ENCODE measurements at places on chromosomes 3 and 15.

DNA sequence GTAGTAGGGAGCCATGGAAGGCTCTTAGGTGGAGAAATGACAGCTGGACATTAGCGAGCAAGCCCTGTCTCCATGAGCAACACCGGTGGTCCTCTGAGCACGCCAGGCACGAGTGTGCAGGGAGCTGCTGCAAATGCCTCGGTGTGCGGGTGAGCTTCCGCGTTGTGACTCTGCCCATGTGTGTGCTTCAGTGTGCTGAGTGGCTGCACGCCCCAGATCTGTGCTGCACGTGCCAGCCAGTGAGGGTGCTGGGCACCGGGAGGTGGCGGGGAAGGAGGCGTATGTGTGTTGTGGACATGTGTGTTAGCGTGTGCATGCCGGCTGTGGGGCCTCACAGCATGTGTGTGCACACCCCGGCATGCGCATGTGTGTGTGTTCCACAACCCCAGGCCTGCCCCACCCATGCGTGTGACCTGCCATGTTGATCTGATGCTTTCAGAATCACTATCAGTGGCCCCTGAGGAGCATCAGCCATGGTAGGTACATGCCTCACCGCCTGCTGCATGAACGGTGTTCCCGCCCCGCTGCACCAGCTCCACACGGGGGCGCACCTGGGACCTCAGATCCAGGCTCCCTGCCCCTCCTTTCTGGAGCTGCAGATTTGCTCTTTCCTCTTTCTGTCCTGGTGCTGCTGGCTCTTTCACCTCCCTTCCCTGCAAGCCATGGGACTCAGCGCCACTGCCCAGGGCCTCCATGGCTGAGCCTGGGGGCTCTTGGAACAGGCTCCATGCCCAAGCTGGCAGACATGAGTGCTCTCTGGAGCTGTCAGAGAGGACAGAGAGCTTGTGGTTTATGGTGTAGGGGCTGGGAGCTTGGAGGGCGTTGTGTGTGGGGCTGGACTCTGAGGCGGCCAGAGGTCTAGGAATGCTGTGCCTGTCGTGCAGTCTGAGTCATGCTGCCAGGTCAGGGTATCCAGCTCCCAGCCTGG lies 169.4 kb downstream of the TBC1D2B start:
- no peak for DNase-seq

DNA sequence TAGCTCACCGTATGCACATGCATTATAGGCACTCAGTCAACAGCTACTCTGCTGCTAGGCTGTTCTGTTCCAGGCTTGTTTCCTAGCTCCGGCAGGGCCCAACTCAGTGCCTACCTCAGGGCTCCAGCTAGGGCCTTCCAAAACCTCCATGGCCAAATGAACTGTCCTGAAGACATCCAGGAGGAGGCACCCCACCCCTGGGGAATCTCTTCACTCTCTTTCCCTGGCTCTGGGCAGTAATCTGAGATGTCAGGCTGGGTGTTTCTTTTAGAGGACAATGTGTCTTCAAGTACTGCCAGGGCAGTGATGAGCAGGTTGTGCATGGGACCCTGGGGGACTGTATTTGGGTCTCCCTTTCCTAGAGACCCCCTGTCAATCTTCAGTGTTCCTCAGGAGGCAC lies 38.3 kb upstream of the TPM1 start:
- DNase-seq, result no peak

DNA sequence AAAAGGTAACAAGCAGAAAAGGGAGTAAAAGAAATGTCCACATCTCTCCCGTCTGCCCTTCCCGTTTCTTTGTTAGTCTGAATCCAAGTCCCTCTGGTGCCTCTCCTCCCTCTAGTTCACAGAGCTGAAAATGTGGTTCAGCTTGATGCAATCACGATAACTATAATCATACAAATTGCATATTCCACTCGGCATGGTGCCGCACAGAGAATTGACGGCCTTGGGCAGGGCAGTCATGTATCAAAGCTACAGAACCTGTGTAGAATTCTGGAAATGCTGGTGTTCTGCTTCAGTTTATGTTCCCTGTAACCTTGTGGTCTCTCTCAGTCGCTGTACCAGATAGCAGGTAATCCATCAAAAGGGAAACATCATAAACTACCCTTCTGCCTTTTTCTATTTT lies 562.9 kb upstream of the CBLB start:
- DNase-seq, result no peak

DNA sequence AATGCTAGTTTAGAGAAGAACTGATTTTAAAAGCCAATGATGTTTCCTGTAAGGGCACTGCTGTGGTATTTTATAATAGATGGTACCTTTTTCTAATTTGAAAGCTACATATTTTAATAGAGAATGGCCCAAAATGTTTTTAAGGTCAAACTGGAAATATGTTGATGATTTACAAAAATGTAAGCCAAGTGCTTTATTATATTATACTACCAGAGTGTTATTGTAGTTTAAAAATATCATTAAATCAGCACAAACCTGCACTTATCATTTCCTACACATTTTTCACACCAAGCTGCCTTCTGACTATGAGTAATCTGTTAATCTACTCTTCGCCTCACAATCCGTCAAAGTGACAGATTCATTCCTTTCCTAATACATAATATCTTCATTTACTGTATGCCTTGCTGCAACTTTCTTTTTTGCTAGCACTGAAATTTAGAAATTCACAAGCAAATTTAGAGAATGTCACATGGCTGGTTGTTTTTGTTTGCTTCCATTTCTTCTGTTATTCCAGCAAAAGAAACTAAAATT lies 126.4 kb upstream of the FAM3D start:
- DNase-seq, result no peak

GRCh38 chr3:116318370-116318769 lies 126.9 kb downstream of the LSAMP start:
- DNase-seq, result no peak

GRCh38 chr3:45776611-45777010 lies 19.7 kb downstream of the SLC6A20 start:
- DNase-seq, result no peak

DNA sequence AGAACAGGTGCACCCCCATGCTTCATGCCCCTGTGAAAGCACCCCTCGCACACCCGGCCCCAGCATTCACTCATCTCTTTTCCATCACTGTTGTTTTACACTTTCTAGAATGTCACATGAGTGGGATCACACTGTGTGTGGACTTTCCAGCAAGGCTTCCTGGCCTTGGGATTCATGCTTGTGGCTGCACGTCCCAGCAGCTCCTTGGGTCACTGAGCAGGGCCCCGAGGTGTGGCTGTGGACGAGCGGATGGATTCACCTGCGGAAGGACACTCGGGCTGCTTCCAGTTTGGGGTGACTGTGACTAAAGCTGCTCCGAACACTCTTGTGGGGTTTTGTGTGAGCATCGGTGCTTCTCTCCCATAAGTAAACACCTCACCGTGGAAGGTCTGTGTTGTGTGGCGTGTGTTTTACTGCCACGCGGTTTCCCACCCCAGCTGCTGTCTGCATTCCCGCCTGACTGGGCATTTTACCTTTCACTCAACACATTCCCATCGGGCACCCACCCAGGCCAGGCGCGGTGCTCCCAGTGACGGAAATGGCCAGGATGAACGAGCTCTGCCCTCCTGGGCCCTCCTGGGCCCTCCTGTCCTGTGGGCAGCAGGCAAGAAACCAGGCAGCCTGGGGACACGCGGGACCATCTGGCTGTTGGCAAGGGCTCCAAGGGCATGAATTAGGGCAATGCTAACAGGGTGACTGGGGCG lies 41.4 kb downstream of the DNAJB8 start:
- DNase-seq, result no peak

DNA sequence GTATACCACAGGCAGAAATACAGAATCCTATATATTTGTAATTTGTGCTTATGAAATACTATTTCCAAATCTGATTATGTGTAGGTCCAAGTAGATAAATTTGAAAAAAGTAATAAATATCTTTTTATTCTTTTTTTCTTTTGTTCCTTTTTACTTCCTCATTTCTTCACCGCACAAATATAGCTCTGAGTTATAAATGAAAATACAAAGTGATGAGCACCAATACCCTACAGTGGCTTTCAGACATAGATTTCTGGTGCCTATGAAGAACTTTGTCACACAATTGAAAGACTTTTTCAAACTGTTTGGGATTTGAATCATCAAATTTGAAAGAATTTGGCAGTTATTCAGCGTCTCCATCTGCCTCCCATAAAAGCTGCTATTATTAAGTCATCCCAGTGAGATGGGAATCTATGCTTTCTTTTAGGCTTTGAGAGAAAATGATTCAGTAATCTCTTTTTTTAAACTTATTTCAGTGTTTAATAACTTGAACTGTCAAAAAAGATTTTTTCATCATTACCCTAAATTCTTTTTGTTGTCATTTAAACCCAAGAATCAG lies 363.6 kb upstream of the GOLIM4 start:
- no peak for DNase-seq

GRCh38 chr3:194098081-194098842 lies 37.7 kb upstream of the HES1 start:
- no peak for DNase-seq

- DNase-seq, result no peak
Observed at GRCh38 chr3:62705721-62706120, 169.5 kb downstream of the CADPS start.

DNA sequence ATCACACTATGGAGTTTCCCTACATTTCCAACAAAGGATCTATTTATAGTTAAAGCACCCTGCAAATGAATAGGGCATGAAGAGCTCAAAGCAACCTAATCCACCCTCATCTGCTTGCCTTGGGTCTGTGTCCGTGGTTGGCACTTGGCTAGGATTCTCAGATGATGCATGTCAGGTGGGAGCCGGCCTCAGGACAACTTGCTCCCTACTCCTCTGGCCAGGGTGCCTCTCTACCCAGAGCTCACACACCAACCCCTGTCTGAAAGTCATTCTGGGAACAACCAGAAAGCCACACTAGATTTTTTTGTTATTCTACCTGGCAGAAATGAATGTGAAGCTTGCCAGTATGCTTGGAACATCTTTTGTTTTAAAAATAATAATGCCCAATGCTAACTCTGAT lies 13.2 kb downstream of the ARHGEF3 start:
- DNase-seq, result no peak

GRCh38 chr3:171175741-171176234 lies 149.3 kb upstream of the SLC2A2 start:
- DNase-seq, result no peak

Data from stimulated activated CD8-positive, alpha-beta memory T cell treated with anti-CD3 and anti-CD28 coated beads, Interleukin-7, amount 100 ng/mL, for 1 hour (primary cell).